ENCODE measurements at places on chromosomes 12 and 14.

- DNase-seq = no peak
Observed at GRCh38 chr12:71655907-71656306, 7.7 kb downstream of the ZFC3H1 start.

DNA sequence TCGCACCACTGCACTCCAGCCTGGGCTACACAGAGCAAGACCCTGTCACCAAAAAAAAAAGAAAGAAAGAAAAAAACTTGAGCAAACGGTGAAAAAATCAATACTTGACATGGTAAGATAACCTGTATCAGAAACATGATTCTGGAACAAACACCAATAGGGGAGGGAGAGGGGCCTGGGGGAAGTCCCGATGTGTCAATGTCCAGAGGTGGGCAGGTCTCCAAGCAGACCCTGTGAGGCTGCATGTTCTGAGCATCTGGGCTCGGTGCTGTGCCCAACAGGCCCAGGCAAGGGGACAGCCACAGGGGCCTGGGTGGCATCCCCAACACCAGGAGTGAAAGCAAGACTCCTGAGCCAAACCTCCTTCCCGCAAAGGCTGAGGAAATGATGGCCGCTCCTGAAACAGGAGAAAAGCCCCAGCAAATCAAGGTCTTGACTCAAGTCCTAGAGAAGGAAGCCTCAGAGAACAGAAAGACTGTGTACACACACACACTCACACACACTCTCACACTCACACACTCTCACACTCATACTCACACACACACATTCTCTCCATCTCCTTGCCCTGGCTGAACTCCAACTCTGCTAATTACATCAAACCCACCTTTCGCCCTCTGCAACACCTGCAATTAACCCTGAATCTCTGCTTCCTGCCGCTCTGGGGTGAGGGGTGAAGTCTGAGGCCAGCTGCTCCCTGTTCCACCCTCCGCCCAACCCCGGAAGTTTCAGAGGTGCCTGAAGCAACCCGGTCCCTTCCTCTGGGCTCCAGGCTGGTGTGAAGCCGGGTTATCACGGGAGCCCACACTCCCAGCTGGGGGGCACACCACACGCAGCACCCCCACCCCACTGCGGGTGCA is 20.4 kb downstream of the CCDC88C start:
- peak; percentile 65 for DNase-seq

- no peak for DNase-seq
Observed at GRCh38 chr12:28065889-28066630, 93.5 kb upstream of the PTHLH start.

DNA sequence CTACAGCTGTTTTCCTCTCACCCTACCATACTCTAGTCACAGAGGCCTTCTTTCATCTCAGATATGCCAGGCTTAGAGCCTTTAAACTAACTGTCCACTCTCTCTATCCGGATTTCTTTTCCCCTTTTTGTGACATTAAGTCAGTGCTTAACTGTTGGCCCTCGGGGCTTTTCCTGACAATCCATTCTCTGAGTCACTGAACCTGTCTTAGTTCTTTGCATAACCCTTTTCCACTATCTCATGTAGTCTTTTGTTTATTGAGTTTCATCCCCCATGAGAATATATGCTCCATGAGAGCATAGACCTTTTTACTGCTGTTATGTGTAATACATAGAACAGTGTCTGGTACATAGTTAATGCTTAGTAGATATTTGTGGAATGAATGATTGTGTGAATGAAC is 68.7 kb downstream of the PLEKHA5 start:
- DNase-seq = no peak

- no peak for DNase-seq
Observed at GRCh38 chr12:65996146-65996545, 134.4 kb downstream of the LLPH start.

- no peak for DNase-seq
Observed at GRCh38 chr14:104852280-104852663, 12.8 kb upstream of the CEP170B start.

DNA sequence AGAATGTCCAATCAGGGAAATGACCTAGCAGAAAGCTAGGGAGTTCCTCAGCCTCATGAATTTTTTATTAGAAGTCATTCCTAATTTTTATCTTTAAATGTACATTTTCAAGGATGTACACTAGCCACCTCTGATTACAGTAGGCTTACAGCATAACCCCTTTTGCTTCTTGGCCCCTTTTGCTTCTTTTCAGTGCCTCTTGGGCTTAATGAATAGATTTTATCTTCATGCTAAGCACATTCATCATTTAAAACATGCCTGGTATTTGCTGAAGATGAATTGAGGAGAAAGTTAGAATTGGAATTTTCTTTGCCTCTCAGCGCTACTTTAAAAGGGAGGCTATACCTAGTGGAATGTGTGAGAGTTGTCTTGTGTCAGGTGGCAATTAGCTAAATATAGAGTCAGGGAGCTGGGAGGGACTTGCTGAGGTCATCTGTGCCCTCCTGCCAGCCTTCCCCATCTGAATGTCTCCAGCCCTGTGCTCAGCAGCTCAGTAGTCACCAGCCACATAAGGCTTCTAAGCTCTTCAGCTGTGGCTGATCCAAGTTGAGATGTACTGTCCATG is 132.1 kb downstream of the SAMD4A start:
- DNase-seq = no peak

GRCh38 chr14:100739306-100739705 is 12.6 kb downstream of the DLK1 start:
- no peak for DNase-seq

- no peak for DNase-seq
Observed at GRCh38 chr14:70685474-70686197, 43.9 kb downstream of the TTC9 start.

- no peak for DNase-seq
Observed at GRCh38 chr14:97602438-97603117, 805.4 kb downstream of the VRK1 start.

DNA sequence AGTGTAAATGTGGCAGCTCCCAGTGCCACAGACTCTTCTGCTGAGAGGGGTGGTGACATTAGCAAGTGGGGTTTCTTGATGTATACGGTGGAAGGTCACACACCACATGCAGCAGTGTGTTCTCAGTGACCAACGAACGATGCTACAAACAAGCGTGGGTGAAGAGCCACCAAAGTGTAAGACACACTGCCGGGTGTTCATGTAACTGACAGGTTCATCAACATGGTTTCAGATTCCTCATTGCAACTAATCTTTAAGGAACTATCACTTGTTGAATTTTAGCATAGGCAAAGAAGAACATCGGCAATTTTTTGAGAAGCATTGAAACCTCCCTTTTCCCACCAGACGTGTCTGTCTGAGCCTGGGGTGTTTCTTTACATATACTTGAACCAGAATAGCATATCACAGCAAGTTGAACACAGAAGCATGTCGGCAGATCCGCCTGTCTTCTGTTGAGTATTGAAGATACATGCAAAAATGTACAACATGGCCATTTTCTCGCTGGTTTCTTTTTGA is 58.8 kb downstream of the PPP2R5C start:
- DNase-seq = no peak

- no peak for DNase-seq
Observed at GRCh38 chr12:106123551-106124081, 15.1 kb downstream of the NUAK1 start.

DNA sequence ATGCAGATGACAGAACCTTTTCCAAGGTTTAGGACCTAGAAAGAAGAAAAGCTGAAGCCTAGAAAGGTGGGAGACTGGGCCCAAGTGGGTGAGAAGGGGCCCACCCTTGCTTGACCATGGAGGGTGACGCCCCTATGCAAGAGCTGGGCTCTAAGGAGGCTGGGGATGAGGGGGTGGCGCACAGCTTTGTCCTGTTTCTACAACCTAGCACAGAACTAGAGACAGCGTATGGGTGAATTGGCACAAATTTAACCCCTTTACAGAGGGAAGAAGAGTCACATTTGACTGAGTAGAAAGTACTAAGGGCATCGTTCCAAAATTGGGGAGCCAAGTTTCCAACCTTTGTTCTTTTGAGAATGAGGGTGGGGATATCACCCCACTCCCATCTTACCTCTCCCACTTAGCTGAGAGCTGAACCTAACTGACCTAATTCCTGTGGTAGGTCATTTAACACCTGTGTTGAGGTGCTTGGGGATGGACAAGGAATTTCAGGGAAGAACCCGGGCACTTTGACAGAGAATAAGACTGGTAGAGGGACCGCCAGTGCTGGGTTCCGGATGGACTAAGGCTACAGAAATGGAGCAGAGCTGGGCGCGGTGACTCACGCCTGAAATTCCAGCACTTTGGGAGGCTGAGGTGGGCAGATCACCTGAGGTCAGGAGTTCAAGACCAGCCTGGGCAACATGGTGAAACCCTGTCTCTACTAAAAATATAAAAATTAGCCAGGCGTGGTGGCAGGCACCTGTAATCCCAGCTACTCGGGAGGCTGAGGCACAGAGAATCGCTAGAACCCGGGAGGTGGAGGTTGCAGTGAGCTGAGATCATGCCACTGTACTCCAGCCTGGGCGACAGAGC is 5.2 kb downstream of the NFKBIA start:
- DNase-seq = no peak

- no peak for DNase-seq
Observed at GRCh38 chr14:31930493-31931240, 146.4 kb upstream of the ARHGAP5 start.

DNA sequence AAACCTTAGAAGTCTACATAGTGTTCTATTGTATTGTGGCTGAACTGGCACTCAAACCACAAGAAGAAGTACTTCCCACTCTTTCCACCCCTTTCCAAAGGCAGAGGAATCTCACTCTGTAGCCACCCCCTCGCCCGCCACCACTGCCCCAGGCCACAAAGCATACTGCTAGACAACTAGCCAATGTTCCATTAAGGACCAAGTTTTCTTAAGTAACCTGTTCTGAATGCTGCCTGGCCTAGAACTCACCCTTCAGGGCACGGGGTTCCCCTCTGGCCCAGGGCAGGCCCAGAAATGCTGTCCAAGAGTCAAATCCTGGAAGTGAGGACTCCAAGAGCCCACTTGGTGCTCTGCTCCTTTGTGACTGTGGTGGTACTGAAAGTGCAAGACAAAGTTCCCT is 15.7 kb upstream of the PTPRO start:
- no peak for DNase-seq

GRCh38 chr14:28755198-28755815 is 11.3 kb upstream of the FOXG1 start:
- DNase-seq = no peak
